Activated naive CD4-positive, alpha-beta T cell treated with anti-CD3 and anti-CD28 coated beads, Interleukin-2, amount 50 U/mL, for 72 hours (primary cell): ENCODE measurements at places on chromosomes 3 and 15. TPM values are rescaled to one million over a fixed set of nuclear protein-coding genes. Genes with fewer than 3 reads are reported as not detected.

GRCh38 chr15:92733934-92734521 lies 78.5 kb upstream of the FAM174B start:
- DNase-seq, result no peak

DNA sequence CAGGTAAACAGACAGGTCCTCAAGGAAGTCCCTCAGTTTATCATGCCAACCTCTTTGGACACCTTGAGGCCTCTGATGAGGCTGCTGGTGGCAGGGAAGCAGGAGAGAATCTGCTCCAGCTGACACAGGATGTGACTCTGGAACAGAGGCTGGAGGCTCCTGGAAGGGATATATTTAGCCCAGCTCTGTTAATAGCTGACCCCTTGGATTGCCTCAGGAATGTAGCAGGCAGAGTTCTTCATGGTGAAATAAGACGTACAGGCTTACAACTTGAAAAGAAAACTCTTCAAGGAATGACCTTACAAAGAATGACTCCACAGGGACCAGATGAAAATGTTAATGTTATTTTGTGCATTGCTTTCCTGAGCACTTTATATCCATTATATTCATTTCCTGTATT lies 90.5 kb downstream of the AQP9 start:
- no peak for DNase-seq

- DNase-seq, result no peak
These were observed 55.3 kb upstream of the VILL start for GRCh38 chr3:37935290-37935668.

DNA sequence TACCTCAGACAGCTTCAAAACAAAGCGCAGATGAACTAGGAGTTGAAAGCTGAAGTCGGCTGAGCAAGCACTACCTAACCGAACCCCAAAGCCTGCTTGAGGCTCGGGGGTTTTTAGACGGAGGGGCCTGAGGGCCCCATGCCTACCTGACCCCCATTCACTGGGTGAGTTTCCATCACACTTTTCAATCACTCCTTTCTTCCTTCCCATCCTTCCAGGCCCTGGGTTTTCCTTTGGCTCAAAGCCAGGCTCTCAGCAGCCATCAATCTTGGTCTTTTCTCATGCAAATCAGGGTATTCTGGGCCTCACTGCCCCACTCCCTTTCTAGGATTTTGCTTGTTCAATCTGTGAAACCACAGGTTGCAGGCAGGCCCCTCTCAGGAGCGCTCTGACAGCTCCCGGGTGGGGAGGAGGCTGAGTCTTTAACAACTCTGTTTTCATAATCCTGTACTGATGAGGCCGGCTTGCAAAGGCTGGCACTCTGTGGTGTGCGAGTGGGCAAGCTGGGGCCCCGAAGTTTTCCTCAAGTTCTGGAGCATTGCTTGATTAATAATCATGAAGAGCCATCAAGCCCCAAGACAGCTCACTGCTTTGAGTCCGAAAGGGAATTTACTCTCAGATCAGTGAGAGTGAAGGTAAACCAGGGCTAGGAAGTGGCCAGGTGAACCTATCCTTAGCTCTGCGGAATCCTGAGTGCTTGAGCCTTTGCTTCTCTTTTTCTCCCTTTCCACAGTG lies 97.6 kb downstream of the FRMD4B start:
- DNase-seq, result peak; percentile 41

- DNase-seq, result no peak
These were observed 30.6 kb downstream of the CTSH start for GRCh38 chr15:78914027-78914764.

- DNase-seq, result no peak
These were observed 305.1 kb downstream of the CACNA2D3 start for GRCh38 chr3:54427501-54427900.

- DNase-seq, result no peak
These were observed 34.0 kb downstream of the ZNF592 start for GRCh38 chr15:84782346-84782745.

DNA sequence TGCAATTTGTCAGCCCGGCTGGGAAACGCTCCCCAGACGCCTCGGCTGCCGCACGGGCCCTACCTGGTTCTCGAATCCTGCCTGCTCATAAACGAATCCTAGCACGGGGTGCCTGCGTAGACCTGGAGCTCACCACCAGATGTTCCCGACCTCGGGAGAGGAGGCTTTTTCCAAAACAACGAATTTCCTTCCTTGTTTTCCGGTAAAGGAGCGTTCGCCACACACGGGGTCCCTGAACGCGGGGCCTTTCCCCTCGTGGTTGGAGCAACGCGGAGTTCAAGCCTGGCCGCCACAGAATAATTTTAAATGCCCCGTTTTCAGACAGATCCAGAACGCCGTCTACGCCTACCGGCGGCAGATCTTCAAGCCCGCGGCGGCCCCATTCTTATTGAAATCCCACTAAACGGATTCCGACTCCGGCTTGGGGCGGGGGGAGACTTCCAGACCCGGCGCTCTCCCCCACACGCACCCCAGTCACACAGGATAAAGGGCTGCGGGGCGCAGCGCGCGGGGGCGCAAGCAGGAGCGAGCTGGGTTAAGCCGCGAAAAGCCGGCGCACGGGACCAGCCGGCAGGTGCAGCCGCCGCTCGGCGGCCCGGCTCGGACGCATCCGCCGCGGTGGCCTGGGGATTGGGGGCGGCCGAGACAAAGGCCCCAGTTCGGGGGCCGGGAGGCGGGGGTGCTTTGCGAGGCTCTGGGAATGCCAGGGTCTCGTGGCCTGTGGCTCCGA lies 895 bp downstream of the GATA2 start:
- DNase-seq, result peak; percentile 42

DNA sequence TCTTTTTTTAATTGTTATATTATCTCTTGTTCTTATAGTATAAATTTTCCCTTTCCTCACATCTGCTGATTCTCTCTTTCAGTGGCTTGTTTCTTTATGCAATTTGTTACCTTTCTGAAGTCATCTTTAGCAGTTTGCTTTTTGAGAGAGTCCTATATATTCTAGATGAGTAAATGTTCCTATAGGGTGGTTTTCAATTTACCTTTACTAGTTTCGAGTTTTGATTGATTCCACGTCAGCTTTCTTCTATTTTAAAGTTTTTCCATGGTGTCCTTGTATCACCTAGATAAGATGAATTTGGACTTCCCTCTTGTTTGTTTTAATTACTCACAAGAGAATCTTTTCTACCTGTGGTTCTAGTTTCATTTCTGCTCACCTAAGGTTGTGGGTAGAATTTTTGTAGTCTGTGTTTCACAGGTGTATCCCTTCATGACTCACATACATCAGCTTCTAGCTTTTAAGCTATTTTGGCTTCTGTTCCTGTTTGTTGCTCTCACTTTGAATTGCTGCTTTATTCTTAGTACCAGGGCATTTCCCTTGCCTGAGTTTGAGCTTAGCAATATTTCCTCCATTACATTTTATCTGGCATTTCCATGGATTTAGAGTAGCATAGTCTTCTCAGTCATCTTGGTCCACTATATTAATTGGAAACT lies 6.4 kb downstream of the TEX9 start:
- no peak for DNase-seq

The CMTM8 gene
- total RNA-seq, result 7.8 TPM

The CMC1 gene
- total RNA-seq, result 26.8 TPM

The CEP152 gene
- total RNA-seq, result 57.7 TPM

The DGKG gene
- total RNA-seq, result 5.5 TPM

GRCh38 chr3:116034794-116035193 lies 410.5 kb downstream of the LSAMP start:
- no peak for DNase-seq

DNA sequence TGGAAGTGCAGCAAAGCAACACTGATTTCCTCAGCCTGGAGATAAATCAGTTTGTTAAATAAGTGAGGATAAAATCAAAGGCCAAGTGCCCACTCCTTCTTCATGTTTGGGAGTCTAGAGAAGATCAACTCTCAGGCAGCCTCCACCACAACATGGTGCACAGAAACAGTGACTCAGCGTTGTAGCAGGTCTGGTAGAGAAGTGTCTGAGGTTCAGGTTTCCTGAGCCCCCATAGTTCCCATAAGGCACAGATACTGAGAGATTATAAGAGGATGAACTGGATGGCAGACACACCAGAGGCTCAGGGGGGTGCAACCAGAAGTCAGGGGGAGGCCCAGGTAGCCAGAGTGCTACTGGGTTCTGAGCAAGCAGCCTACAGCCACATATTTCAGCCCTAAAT lies 166.7 kb downstream of the FRMD5 start:
- no peak for DNase-seq

DNA sequence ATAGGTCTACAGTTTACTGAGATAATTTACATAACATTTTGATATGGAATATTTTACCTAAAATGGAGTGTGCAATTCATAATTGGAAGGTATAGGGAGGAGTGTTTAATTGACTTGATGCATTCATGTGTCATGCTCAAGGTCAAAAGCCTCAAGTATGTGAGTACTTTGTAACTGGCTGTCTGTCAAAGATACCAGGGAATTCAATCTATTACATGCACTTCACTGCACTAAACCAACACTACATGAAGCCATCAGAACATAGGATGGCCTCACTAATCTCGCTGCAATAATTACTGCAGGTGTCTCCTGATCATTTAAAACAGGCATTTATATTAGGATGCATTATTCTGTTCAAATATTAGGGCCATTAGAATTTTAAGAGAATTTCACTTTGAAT lies 367.2 kb downstream of the CNTN4 start:
- no peak for DNase-seq

- DNase-seq, result no peak
These were observed 352.6 kb upstream of the TGFBR2 start for GRCh38 chr3:30253832-30254231.

DNA sequence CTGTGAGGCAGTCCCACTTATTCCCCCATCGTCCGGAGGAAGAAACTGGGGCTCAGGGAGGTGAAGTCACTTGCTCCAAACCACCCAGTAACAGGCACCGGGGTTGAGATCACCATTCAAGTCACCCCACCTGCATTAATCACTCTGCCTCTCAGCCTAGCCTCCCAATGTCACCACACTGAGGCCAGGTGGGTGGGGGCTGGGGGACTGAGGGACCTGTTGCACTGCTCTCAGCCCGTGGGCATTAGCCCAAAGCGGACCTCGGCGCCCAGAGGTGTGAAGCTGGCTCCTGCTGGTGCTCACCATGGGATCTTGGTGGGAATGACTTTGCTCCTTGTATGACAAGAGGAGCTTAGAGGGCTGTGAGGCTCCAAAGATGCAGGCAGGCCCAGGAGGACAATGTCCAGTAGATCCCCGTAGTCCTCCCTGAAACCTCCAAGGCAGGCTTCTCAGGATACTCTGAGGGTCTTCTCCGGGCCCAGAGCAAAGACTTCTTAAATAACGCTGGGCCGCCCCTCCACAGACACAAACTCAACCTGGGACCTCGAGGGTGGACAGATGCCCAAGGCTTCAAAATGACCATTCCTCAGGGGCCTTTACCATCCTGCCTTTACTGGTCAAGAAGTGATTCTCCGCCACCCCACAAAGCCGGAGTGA lies 1.7 kb downstream of the NT5DC2 start:
- DNase-seq, result no peak

GRCh38 chr3:141986548-141987107 lies 110.2 kb downstream of the ATP1B3 start:
- DNase-seq, result no peak

DNA sequence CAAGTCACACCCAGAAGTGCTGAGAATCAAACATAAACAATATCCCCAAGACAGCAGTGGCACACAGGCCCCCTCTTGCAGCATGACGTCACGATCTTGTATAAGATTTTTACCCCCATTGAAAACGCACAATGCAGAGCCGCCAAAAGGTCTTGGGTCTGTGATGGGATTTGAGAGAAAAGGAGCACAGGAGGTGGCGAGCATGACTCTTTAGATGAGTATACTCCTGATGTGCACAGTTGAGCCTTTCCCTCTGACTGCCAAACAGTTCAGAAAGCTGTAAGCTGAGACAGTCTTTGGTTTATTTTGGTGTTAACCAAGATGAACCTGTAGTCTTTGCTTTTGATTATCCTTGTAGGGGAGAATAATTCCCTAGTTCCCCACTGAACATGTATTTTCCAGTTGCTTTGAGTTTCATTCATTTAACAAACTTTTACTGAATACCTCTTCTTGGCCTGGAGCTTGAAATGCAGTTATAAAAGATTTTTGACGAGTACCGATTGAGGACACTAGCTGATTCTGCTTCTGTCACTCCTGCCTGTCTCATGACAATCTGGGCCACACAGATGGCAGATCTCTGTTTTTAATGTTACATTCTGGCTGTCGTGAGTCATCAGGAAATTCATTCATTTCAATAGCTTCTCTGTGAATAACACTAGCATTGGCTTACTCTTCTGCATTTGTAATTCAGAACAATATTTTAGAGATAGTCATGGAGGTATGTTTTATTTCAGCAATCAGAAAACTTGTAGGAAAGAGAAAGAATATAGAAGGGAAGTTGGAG lies 28.9 kb downstream of the CFAP91 start:
- DNase-seq, result no peak

DNA sequence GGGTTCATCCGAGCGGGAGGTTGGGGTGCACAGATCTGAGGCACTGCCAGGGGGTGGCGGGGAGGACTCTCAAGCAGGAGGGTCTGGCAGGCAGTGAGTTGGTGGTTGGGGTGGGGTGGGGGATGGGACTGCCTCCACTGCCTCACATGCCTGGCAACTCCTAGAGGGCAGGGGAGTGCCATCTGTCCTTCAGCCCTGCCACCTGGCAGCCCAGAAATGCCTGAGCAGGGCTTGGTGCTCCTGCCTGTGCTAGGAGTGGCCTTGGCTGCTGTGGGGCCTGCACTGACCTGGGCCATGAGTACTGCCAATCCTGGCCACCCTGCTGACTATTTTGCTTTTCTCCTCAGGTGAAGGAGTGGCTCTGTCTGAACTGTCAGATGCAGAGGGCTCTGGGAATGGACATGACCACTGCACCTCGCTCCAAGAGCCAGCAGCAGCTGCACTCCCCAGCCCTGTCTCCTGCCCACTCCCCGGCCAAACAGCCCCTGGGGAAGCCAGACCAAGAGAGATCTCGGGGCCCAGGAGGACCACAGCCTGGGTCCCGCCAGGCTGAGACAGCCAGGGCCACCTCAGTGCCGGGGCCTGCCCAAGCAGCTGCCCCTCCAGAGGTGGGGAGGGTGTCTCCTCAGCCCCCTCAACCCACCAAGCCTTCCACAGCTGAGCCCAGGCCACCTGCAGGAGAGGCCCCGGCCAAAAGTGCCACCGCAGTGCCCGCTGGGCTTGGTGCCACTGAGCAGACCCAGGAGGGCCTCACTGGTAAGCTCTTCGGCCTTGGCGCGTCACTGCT lies 32.0 kb upstream of the APEH start:
- no peak for DNase-seq

The IL12A gene
- not detected for total RNA-seq

DNA sequence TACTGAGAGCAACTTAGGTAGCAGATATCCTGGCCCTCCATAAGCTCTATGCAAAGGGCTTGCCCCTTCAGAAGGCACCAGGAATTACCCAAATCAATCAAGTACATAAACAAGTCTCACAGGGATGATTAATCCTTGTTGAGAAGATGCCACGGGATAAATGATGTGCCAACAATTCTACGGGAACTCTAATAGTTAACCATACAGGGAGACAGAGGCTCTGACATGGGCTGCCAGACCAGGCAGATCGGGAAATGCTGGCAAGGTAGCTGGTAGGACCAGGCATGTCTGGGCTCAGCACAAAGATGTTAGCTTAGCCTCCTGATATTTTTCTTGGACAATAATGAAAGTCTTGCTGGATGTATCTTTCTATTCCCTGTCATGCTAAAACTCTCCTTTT lies 249.3 kb upstream of the THBS1 start:
- no peak for DNase-seq

The PLXNB1 gene
- 7.3 TPM for total RNA-seq
